ENCODE measurements at places on chromosomes 6 and 20.

DNA sequence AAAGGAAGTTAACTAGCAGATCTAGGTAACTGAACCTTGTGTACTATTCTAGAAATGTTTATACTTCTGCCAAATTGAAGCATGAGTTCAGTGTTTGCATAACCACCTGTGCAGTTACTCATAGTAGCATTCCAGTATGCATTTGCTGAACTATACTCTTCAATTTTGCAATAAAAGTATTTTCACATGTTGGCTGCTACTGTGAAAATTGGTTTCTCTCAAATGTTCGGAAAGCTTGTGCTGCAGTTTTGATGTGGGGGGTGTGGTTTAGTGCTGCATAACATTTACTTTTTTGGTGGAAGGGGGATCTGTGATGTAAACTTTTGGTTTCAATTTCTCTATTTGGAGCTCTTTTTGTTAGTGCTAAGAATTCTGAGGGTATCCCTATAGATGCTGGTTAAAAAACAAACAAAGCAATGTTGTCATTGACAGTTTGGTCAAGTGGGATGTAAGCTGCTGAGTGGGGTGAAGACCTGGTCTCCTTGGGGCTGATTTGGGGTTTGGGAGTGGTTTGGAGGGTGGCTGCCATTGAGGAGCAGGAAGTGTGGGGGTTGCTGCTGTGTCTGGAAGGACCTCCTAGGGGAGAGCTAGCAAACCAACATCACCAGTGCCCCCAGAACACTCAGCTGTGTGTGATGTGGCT, 87.8 kb downstream of the CARMIL1 start:
- DNase-seq: no peak

- DNase-seq: no peak
These were observed at the start of gene PRELID3B for GRCh38 chr20:59042151-59042795. PRELID3B (minus strand) TSS chr20:59042786; CDS start chr20:59042730, 56 bp downstream.

DNA sequence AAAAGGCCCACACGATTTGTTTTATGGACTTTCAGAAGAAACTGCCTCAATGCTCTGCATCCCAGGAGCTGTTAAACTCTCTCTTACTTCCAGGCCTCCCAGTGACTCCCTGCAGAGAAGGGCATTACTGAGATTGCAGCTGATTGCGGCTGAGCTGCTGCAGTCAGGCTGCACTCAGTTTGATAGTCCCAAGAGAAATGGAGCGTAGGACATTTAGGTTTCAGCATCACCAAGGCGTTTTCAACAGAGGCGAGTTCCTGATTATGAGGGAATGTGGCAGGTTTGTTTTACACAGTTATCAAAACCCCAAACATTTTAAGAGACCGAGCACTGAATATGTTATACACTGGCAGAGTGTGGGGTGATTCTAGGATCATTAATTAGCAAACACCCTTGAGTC, 145.6 kb downstream of the TBX18 start:
- no peak for DNase-seq

GRCh38 chr6:34236131-34236442, 586 bp upstream of the HMGA1 start:
- no peak for DNase-seq

DNA sequence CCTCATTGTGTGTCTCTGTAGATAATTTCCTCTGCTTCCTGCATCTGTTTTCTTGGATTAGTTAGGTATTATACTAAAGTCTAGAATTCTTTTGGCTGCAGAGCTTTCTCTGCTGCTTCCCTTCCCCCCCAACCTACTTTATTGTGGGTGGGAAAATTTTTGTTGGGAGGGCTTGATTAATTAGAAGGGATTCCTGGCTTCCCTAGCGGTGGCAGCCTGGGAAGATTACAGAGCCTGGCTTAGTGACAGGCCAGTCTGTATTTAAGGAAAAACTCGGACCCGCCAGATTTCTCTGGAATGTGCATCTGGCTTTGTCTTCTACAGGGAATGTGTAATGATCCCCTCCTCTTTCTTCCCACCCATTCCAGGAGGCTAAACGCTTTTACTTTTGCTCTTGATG, 31.2 kb downstream of the SLX4IP start:
- DNase-seq: no peak

DNA sequence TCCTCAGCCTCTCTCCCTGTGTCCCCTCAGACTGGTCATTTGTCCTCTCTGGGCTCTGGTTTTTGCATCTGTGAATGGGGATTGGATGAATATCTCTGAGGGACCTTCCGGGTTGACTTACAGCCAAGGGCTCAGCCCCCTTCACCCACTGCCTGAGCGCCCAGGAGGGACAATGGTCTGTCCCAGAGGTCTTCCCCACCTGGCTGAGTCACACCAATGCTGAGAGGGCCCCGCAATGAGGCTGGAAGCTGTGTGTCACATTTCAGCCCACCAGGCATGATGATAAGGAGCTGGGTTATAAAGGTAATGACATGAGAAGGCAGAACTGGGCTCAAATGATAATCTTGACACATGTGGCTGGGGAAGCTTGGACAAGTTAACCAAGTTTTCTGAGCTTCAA, 70.5 kb downstream of the TOX2 start:
- DNase-seq: no peak

DNA sequence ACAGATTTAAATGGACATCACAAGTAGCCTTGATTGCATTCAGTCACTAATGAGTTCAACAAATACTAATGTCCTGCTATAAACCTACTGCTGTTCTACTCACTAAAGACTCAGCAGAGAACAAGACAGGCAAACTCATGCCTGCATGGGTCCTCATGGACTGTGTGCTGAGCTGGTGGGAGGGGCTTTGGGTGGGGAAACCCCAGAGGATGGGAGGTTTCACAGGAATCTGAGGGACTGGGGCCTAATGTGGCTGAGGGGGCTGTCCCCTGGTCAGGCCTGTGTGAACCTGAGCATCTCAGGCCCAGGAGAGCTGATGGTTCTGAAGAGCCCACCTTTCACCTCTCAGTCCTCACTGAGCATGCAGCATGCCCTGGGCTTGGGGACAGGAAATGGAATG, 1.4 kb downstream of the CST8 start:
- no peak for DNase-seq

GRCh38 chr20:24118034-24118433, 129.5 kb upstream of the GGTLC1 start:
- no peak for DNase-seq

All from type B pancreatic cell (in vitro differentiated cells).